ENCODE measurements at places on chromosomes 16 and 17. TPM values are rescaled to one million over a fixed set of nuclear protein-coding genes. Genes with fewer than 3 reads are reported as not detected.

- no peak for DNase-seq
Observed at GRCh38 chr17:83100220-83100852, 20.9 kb downstream of the METRNL start.

DNA sequence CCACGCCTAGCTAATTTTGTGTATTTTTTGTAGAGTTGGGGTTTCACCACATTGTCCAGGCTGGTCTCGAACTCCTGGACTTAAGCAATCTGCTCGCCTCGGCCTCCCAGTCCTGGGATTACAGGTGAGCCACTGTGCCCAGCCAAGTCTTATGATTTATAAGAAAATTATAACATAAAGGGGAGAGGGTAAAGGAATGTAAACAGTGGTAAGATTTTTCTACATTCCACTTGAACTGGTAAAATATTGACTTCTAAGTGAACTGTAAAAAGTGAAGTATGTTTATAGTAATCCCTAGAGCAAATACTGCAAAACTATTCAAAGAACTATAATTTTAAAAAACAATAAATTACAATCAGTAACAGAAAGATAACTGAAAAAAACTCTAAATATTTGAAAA is 33.5 kb downstream of the C16orf87 start:
- DNase-seq, result no peak

GRCh38 chr17:19020016-19020415 is 15.5 kb upstream of the FAM83G start:
- DNase-seq, result no peak

- no peak for DNase-seq
Observed at GRCh38 chr16:53743149-53743566, 39.2 kb downstream of the FTO start.

CIBAR2 gene
- not detected for polyA plus RNA-seq

GPR142 gene
- 0.40 TPM for polyA plus RNA-seq

CLEC3A gene
- 0.14 TPM for polyA plus RNA-seq

- no peak for DNase-seq
Observed at GRCh38 chr17:8557176-8557806, 73.2 kb downstream of the MYH10 start.

ENO3 gene
- 14.8 TPM for polyA plus RNA-seq

DNA sequence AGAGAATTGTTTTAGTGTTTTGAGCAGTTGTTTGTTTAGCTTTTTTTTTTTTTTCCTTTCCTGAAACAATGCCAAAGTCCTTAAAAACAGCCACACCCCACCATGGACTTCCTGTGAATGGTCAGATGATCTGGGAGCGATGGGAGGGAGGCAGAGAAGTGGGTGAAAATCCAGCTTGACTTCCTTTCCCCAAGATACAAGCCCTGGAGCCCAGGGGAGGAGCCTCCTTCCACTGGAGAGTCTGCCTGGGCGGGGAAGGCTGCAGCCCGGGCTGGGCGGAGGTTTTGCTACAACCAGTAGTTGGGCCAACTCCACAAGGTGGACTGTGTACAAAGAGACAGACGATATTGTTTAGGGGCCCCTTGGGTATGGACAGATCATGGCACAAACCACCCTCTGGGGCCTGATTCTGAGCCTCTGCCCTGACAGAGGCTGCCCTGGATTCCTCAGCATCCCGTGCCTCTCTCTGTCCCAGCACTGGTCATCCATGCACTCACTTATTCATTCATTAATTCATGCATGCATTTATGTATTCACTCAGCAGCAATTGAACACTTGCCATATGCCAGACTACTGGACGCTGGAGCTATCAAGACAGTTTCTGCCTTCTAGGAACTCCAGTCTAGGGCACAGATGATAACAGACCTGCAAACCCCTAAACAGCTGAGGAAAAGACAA is 29.8 kb downstream of the WSB1 start:
- DNase-seq, result no peak

- DNase-seq, result no peak
Observed at GRCh38 chr16:79083508-79084299, 516.8 kb downstream of the MAF start.

DNA sequence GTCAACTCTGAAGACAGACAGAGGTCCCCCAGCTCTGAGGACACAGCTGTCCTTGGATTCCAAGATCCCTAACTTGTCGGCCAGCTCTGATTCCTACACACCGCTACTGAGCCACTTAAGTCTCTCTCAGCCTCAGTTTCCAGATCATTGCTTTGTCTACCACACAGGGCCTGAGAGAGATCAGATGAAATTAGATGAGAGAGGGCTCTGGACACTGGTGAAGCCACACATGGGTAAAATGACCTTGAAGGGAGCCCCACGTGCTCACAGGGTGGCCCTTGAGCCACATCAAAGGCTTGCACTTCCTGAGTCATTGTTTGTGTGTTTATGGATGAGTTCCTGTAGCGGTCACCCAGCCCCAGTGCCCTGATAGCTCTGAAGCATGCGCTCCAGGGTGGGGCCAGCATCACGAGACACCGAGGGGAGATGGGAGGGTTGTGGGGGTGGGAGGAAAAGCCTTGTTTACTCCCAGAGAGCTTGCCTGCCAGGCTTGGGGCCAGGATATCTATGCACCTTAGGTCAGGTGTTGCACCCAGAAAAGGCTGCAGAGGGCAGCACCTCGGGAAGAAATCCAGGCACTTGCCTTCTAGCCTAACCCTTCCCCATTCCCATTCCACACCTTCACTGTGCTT is 32.7 kb upstream of the SLC6A2 start:
- no peak for DNase-seq

GRCh38 chr16:30186782-30187555 is 3.6 kb downstream of the CORO1A start:
- DNase-seq, result no peak

- DNase-seq, result no peak
Observed at GRCh38 chr16:69754143-69754468, 620 bp downstream of the NOB1 start.

KRTAP9-8 gene
- polyA plus RNA-seq, result not detected

- DNase-seq, result no peak
Observed at GRCh38 chr16:54504372-54504771, 217.8 kb upstream of the IRX3 start.

UTS2R gene
- 0.24 TPM for polyA plus RNA-seq

ANKRD40CL gene
- polyA plus RNA-seq, result 0.17 TPM

- DNase-seq, result no peak
Observed at GRCh38 chr17:34581446-34582184, 2.2 kb downstream of the TMEM132E start.

DNA sequence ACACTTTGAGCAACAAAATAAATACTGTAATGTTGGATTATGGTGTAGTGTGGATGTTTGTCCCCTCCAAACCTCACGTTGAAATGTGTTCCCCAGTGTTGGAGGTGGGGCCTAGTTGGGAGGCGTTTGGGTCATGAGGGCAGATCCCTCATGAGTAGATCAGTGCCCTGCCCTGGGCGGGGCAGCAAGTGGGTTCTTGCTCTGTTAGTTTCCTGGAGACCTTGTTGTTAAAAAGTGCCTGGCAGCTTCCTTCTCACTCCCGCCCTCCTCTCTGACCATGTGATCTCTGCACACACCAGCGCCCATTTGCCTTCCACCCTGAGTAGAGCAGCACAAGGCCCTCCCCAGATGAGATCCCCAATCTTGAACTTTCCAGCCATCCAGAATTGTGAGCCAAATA is 67.7 kb downstream of the MPRIP start:
- no peak for DNase-seq

GRCh38 chr17:52170963-52171572 is 12.6 kb upstream of the CA10 start:
- no peak for DNase-seq

DNA sequence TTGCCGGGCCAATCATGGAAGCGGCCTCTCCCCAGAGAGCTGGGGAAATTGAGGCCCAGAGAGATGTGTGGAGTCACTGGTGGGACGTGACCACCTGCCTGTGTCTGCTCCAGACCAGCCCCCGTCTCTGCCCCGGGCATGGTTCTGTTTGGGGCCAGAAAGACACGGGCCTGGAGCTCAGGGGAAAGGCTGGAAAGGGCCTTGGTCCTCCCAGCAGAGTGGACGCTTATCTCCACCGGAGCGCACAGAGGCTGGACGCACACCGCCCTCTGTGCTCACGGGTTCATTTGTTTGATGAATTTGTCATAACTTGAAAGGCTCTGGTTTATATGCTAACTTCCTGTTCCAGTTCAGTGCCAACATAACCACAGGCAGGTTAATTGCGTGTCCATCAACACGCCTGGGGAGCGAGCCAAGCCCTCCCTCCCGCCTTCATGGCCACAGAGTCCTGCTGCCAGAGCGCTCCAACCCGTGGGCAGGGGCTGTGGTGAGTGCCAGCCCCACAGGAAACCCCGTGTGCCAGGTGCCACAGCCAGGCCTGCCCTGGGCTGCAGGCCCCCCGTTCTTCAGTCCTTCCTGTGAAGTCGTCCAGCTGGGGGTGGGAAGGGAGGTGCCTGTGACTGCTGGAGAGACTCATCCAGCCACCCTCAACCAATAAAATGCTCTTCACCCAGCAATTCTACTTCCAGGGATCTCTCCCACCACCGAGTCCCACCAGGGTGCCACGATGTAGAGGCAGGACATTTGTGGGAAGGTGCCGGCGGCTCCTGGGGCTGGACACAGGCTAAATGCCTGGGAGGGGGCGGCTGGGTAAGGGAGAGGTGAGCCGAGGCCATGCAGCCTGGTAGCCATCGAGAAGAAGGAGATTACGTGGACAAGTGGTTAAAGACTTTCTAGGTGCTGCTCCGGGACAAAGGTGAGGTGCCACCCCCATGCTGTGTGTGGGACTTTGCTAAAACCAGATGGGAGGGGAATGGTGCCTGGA is 29.4 kb upstream of the BAHCC1 start:
- DNase-seq, result no peak

All from left renal pelvis (tissue), 4 donors.